Right atrium auricular region (tissue), 2 donors: ENCODE measurements at places on chromosomes 7 and 10. TPM values are rescaled to one million over a fixed set of nuclear protein-coding genes. Genes with fewer than 3 reads are reported as not detected.

Gene INHBA
- total RNA-seq, result 4.0 TPM

Gene ANKIB1
- total RNA-seq, result 25.0 TPM

Gene IGFBP1
- total RNA-seq, result 1.6 TPM

Gene UBE3C
- total RNA-seq, result 60.8 TPM

Gene EVX1
- not detected for total RNA-seq

Gene CHN2
- 2.7 TPM for total RNA-seq

Gene NEUROG3
- not detected for total RNA-seq

Gene ACSM6
- total RNA-seq, result not detected

Gene PRSS37
- not detected for total RNA-seq

Gene RRP12
- total RNA-seq, result 12.3 TPM

Gene LBX1
- not detected for total RNA-seq

Gene TDRD1
- 1.1 TPM for total RNA-seq

Gene CADPS2
- total RNA-seq, result 11.8 TPM

Gene IFIT1
- total RNA-seq, result 10.6 TPM
